Left kidney (tissue), 8 donors: ENCODE measurements at places on chromosomes 2 and 18.

DNA sequence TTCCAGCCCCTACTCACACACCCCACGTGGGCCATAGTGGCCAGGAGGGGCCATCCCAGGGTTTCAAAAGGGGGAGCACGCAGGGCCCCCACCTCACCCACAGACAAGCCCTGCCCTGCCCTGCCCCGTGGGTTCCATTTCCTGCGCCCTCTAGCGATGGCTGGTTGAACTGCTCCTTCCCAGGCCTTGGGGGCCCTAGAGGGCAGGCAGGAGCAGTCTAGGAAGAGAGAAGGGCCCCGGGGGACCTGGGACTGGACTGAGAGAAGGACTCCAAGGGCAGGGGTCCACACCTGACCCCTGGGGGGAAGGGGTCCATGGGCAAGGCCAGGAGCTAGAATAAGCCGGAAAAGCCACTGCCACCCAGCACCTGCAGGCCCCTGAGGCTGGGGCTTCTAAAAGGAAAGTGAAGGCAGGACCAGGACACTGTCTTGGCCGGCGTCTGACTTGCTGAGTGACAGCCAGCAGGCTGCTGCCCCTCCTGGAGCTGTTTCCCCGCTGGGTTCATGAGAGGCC is 10.1 kb downstream of the CYP26B1 start:
- DNase-seq: no peak

DNA sequence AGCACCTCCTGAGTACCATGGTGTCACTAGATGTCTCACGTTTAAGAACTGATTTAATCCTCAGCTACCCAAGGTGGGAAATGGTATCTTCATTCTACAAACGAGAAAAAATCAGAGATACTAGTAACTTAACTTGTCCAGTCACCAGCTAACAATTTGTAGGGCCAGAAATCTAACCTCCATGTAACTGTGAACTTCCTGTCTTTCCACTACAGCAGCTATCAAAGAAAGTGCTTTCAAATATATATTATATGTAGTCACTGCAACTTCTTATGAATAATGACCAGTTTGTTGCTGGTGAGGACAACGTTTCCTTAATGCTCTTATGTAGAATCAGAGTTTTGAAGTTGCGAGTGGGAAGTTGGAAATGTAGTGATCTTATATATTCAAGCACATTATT is 1.9 kb downstream of the REV1 start:
- DNase-seq: no peak

DNA sequence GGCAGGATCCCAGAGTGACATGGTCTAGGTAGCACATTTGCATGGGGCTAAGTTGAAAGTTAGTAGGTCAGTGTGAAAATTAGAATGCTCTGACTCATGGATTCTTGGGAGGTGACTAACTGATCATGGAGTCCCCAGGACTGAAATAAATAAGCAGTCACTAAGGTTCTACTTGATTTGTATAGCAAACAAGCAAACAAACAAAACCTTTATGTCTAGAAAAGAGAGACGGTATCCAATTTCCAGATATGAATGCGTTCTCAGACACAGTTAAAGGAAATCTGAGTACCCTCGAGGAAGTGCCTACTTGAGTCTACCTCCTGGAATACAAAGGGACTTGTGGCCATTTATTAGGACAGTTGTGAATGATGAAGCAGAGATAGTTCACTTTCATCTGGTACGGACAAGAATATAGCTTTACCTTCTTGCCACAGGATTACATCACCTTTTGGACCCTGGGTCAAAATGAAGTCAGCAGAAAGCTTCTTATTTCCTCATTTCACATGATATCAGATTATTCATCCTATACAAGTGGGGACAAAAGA is 54.3 kb upstream of the AGPS start:
- no peak for DNase-seq

DNA sequence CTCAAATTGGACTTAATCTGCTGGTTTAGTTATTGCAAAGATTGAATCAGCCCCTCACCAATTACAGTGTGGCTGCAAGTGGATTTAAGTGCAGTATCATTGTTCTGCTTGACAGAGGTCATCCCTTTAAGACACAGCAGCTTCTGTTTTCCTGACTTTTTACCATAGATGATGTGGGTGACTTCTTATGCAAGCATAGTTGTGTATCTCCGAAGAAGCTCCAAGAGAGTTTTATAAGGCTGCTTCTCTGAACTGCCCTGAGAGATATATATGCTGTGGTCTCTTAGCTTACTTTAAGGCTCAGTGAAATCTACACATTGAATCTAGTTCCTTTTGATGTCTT is 3.5 kb downstream of the TRIB2 start:
- no peak for DNase-seq

- no peak for DNase-seq
These were observed 400.7 kb downstream of the HRH4 start for GRCh38 chr18:24860978-24861680.

GRCh38 chr18:35746826-35747339 is 165.3 kb downstream of the GALNT1 start:
- no peak for DNase-seq
